ENCODE measurements at places on chromosomes 3 and 15.

GRCh38 chr3:72633121-72633520 lies 215.1 kb downstream of the SHQ1 start:
- DNase-seq = no peak

DNA sequence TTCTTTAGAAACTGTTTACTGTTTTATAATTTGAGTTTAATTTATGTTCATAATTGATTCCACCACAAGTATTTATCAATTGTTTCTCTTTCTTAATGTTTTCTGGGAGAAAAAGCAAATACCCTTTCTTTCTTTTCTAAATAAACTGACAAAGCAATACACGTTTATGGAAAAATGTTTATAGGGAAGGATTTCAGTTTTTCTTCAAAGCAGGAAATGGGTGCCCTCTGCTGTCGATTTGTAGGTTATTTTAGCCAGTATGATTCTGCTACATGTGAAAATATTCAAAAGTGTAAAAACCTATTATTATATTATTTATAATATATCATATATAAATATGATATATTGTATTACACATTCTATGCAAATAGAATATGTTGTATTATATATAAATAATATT lies 921.0 kb upstream of the ROBO1 start:
- no peak for DNase-seq

- DNase-seq = no peak
Measured at GRCh38 chr3:169390741-169391305, 272.7 kb downstream of the MECOM start.

- no peak for DNase-seq
Measured at GRCh38 chr15:31586841-31587240, 260.2 kb downstream of the KLF13 start.

Measured in stimulated activated CD8-positive, alpha-beta memory T cell treated with anti-CD3 and anti-CD28 coated beads, Interleukin-15, amount 100 ng/mL, for 24 hours (primary cell).